ENCODE measurements at places on chromosomes 13 and 19. TPM values are rescaled to one million over a fixed set of nuclear protein-coding genes. Genes with fewer than 3 reads are reported as not detected.

- no peak for DNase-seq
Measured at GRCh38 chr19:7492558-7492957, 3.7 kb upstream of the PEX11G start.

Gene MBD3L3
- total RNA-seq, result not detected

DNA sequence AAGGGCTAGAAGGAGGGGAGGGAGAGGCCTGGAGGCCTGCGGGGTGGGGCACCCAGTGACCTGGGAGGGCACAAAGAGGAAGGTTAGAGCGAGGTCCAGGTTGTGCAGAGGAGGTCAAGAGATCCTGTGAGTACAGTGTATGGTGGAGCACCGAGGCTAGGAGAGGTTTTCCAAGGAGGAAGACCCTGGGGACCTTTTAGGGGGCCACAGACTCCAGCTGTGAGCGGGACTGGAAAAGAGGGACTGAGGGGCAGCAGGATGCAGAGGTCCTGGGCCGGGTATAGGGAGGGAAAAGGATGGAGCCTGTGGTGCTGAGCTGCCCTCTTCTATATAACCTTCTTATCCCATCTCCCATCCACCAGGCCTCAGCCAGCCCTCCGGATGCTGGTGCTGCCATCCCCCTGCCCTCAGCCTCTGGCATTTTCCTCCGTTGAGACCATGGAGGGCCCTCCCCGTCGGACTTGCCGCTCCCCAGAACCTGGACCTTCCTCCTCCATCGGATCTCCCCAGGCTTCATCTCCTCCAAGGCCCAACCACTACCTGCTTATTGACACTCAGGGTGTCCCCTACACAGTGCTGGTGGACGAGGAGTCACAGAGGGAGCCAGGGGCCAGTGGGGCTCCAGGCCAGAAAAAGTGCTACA lies 863 bp downstream of the ZNF581 start:
- no peak for DNase-seq

Gene ZNF221
- 1.6 TPM for total RNA-seq

Gene HNRNPM
- 254 TPM for total RNA-seq

DNA sequence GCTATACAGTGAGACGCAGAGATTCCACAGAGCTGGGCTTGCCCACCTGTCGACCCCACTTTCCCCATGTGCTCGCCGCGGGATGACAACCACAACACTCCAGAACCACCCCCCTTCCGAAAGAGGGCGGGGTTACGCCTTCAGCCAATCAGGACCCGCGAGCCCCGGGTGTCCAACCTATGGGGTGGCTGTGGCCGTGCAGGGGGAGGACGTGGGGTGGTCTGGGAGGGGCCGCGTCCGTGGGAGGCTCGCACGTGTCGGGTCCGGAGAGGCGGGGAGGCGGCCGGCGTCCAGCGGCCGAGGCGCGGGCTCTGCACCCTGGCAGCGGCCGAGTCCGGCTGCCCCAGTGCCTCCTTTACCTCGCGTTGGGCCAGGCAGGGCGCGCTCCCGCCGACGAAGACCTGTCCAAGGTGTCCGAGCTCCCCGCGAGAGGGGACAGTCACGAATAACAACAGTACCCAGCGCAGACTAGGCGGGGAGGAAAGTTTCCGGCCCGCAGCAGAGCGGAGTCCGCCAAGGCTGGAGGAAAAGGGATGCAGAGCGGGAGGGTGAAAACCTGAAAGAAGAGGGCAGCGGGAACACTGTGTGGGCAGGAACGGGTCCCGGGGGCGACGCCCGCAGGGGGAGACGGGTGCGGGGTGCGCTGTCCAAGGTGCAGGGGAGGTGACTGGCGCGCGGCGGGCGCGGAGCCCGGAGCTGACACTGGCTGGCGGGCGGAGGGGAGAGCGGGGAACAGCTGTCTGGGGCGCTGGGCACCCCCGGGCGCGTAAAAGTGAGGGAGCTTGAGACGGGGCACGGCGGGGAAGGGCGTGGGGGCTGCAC lies 911 bp downstream of the ENOX1 start:
- peak; percentile 35 for DNase-seq

GRCh38 chr19:2170219-2170618 lies 6.5 kb downstream of the DOT1L start:
- DNase-seq, result no peak

DNA sequence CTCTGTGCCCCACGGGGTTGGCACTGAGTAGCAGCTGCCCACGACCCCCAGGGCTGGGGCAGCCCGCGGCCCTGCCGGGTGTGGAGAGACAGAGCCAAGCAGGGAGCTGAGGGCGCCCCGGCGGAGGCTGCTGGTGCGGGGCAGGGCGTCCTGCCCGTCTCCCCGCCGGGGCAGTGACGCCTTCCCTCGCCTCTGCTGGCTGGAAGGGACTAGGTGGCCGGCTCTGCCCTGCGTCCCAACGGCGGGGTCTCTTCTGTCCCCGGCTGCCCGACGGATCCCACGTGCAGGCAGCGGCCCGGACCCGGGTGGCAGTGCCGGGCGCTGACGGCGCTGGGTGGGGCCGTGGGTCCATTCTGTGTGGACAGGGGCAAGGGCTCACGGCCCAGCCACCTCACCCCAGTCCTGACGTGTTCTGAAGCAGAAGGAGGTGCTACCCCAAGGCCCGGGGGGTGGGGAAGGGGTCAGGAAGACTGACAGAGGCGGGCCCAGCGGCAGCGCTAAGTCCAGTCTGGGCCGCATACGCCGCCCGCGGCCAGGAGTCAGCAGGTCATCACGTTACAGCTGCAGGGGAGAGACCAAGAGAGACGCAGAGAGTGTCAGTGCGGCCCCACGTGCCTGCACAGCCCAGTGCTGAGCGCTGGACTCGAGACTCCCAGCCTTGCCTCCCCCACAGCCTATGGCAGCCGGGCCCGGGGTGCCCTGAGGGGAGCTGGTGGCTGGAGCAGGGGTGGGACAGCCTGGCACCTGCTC lies 15.1 kb upstream of the PLPP2 start:
- no peak for DNase-seq

Gene CLC
- not detected for total RNA-seq

GRCh38 chr13:53276265-53276664 lies 247.7 kb downstream of the OLFM4 start:
- DNase-seq, result no peak

DNA sequence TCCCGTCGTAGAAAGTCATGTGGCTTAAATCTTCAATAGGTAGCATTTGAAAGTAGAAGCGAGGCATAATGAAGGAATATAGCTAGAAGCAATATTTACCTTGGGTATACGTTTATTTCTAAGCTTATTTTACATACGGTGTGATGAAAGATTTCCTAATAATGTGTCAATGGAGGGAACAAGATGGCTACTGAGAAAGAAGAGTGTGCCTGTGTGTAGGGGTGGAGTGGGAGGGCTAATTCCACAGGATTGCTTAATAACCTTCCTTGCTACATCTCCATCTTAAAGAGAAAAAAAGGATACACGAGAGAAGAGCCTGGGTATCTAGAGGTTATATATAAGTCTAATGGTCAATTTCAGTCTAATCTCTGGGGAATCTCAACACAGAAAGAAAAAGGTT lies 2.0 kb downstream of the SPART start:
- no peak for DNase-seq

GRCh38 chr19:32709032-32709431 lies 10.5 kb upstream of the TDRD12 start:
- DNase-seq, result no peak

Gene ATP4A
- not detected for total RNA-seq

Gene TMEM145
- total RNA-seq, result 3.0 TPM

DNA sequence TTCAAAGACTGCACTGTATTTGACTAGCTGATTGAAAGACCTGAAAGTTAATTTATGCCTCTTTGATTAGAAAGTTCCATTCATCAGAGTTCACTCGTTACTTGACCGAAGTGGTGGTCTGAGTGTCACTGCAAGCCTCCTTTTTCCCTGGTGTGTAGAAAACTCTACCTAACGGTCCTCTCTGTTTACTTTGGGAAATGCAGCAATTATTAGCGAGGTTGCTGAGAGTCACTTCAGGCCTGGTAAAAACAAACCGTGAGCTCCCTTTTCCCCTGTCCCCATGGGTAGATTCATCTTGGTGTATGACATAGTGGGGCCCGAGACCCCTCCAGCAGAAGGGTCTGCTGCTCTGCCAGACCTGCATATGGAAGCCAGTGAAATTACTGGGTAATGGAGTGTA lies 126.8 kb upstream of the RNF113B start:
- DNase-seq, result no peak

GRCh38 chr19:46241626-46242025 lies 12.1 kb downstream of the IGFL1 start:
- no peak for DNase-seq

DNA sequence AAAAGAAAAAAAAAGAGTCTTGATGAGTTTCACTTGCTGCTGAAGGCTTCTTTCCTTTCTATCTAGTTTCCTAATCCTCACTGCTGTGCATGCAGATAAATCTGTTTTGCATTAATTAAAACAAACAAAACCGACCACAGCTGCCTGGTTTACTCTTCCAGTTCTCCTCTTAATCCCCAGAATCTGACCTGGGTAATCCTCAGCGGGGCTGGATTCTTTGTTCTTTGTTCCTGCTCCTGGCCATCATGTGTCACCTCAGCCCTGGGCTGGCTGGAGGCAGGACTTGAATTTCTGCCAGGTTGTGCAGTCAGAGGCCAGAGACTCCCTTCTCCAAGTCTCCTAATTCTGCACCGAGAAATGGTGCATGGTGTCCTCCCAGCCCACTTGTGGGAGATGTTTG lies 52.2 kb upstream of the CYP4F8 start:
- no peak for DNase-seq

GRCh38 chr19:17908244-17908643 lies 24.6 kb upstream of the CCDC124 start:
- DNase-seq, result no peak

DNA sequence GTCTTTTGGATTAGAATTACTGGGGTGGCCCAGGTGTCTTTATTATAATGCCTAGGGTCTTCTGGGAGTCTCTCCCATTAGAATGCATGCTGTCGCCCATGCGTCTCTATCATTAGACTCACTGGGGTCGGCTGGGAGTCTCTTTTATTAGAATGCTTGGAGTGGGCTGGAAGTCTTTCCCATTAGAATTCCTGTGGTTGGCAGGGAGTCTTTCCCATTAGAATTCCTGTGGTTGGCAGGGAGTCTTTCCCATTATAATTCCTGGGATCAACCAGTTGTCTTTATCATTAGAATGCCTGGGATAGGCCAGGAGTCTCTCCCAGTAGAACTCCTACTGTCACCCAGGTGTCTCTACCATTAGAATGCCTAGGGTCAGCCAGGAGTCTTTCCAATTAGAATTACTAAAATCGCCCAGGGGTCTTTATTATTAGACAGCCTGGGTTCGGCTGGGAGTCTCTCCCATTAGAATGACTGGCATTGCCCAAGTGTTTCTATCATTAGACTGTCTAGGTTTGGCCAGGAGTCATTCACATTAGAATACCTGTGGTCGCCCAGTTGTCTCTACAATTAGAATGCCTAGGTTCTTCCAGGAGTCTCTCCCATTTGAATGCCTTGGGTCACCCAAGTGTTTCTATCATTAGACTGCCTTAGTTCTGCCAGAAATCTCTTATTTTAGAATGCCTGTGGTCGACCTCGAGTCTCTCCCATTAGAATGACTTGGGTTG lies 1558.5 kb downstream of the UQCRFS1 start:
- no peak for DNase-seq

- no peak for DNase-seq
Measured at GRCh38 chr13:57314897-57315520, 148.0 kb downstream of the PRR20E start.

- DNase-seq, result no peak
Measured at GRCh38 chr13:65112531-65112941, 2117.6 kb downstream of the PCDH9 start.

DNA sequence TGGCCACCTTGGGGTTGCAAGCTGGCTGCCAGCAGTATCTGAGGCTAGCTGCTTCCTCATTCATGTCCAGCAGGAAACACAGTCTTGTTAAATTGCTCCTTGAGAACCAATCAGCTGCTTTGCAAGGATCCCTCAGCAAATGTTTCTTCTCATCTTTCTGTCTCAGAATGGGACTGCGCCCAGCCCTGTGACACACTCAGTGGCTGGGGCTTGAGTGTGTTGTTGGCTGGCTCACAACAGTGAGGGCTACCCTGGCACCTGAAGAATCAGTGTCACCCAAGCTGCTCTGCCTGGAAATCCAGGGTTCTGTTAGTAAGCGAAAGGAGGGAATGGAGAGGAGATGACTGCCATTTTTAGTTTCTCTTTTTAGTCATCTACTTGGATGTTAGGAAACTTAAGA lies 317.2 kb downstream of the DCT start:
- no peak for DNase-seq

Gene CEACAM7
- not detected for total RNA-seq

Gene RTBDN
- total RNA-seq, result not detected

Gene CYP2B6
- not detected for total RNA-seq

DNA sequence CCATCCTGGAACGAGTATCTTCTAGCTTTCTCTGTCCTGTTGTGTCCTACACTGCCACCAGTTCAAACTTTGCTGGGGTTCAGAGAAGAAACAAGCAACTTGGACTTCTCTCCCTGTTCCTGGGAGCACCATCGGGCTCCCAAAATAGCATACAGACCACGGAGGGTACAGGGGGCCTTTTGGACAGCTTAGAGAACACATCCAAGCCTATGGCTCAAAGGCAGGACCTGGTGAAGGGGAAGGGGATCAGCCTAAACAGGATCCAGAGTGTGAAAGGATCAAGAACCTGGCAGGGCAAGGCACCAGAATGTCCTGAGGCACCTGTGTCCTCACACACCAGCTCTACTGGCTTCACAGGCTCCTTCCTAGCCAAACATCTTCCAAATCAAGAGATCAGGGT lies 1336.5 kb downstream of the UQCRFS1 start:
- DNase-seq, result no peak

Gene UBA52
- total RNA-seq, result 1,837 TPM

Gene TTC9B
- not detected for total RNA-seq

DNA sequence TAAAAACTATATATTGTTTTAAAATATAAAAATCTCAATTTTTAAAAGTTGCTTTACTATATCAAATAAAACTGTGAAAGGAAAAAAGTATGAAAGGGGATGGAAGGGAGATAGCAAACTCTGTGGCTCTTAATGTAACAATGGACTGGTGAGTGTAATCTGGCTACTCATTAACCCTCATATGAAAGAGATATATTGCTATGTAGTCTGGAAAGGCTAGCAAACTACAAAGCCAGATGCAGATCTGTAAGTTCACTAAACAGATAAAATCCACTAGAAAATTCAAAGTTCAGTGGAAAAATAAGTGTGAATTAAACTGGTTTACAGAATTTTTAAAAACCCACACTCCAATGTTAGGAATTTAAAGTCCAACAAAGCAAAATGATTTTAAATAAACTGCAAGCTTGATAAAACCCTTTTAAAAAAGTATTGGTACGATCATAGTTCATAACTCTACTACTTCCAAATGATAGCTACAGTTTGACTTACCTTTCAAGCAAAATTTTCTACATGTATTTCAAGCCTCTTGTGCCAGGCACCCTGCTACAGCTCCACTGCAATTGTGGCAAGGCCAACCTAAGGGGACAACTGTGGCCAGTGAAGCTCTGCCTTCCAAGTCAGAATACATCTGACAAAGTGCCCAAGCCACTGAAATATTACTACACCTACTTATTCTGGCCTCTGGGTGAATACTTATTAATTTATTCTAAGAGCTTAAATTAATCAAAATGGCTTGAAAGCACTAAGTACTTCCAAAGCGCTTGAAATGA lies 647 bp upstream of the ELF1 start:
- no peak for DNase-seq

Gene CALR3
- not detected for total RNA-seq

- no peak for DNase-seq
Measured at GRCh38 chr13:99039718-99040280, 61.9 kb upstream of the DOCK9 start.

- DNase-seq, result no peak
Measured at GRCh38 chr19:56176881-56177280, 1.1 kb downstream of the GALP start.

- no peak for DNase-seq
Measured at GRCh38 chr13:79062291-79062690, 343.8 kb downstream of the RBM26 start.
